Breast epithelium (tissue), 4 donors: ENCODE measurements at places on chromosomes 1 and 21. TPM values are rescaled to one million over a fixed set of nuclear protein-coding genes. Genes with fewer than 3 reads are reported as not detected.

Gene TMEM9
- total RNA-seq: 48.3 TPM

Gene LCE4A
- total RNA-seq: not detected

Gene RGSL1
- total RNA-seq: not detected

Gene CELA2B
- not detected for total RNA-seq

Gene ADGRB2
- total RNA-seq: 2.9 TPM

DNA sequence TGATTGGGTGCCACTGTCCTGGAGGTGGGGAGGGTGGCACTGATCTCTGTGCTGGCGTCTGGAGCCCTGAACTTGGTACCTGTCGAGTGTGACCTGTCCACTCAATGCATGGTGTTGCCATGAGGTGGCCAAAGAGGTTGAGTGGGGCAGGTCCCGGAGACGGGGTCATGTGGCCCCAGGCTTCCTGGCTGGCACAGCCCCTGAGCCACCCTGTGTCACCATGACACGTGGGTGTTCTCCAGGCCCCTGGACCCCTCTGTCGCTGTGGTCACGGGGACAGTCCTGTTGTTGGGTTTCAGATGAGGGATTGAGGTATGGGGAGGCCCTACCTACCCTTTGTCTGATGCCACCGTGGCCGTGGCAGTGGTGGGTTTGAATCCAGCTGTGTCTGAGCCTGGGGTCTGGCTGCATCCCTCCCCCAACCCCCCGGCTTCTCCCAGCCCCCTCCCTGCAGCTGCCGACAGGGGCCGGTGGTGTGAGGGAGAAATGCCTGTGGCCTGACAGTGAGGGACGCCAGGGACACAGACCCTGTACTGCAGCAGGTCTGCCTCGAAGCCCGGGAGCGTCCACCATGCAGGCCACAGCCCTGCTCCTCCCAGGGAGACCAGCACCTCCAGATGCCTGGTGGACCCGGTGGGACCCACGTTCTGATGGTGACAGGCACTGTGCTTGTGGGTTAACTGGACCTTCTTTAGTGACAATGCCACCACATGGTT is 12.0 kb downstream of the TRPM2 start:
- no peaks in the 10 kb centered on the region for H3K27me3 ChIP-seq
- no peak overlapping the region for H3K27ac ChIP-seq
- no peaks in the 10 kb centered on the region for H3K36me3 ChIP-seq

DNA sequence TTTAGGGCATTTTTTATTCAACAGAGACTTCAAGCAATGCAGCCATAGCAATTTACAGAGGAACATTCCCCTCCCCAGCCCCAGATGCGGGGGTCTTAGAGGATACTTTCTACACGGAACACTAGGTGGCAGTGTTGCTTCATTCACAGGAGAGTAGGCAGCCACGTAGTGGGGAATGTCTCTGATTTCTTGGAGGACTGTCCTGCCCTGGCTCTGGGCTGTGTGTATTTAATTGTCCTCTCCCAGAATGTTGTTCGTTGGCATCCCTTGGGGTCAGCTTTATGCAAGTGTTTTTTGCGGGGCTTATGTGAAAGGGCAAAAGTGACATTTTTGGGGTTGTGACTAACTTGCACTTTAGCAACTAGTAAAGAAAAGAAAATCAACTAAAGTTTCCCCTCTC is 96.9 kb downstream of the PAPPA2 start:
- H3K27ac ChIP-seq: no peak overlapping the region
- H3K4me3 ChIP-seq: no peak overlapping the region
- H3K4me1 ChIP-seq: no peaks in the 10 kb centered on the region
- DNase-seq: no peak

GRCh38 chr1:22801761-22802160 is 91.1 kb downstream of the EPHB2 start:
- H3K27ac ChIP-seq: no peak overlapping the region
- DNase-seq: no peak
- H3K27me3 ChIP-seq: no peaks in the 10 kb centered on the region
- H3K4me1 ChIP-seq: no peaks in the 10 kb centered on the region
- no peaks in the 10 kb centered on the region for H3K36me3 ChIP-seq
- H3K4me3 ChIP-seq: no peak overlapping the region

- DNase-seq: no peak
- no peaks in the 10 kb centered on the region for H3K36me3 ChIP-seq
- H3K27me3 ChIP-seq: no peaks in the 10 kb centered on the region
- H3K4me3 ChIP-seq: no peak overlapping the region
- no peak overlapping the region for H3K27ac ChIP-seq
- no peaks in the 10 kb centered on the region for H3K4me1 ChIP-seq
These were observed 37.0 kb downstream of the VTCN1 start for GRCh38 chr1:117173691-117174090.

GRCh38 chr1:23035823-23036452 is 16.7 kb downstream of the KDM1A start:
- H3K36me3 ChIP-seq: no peaks in the 10 kb centered on the region
- H3K27ac ChIP-seq: no peak overlapping the region
- no peak overlapping the region for H3K4me3 ChIP-seq

- H3K27ac ChIP-seq: no peak overlapping the region
- H3K4me3 ChIP-seq: no peak overlapping the region
- H3K4me1 ChIP-seq: no peaks in the 10 kb centered on the region
- no peaks in the 10 kb centered on the region for H3K27me3 ChIP-seq
- H3K36me3 ChIP-seq: no peaks in the 10 kb centered on the region
These were observed 862.8 kb downstream of the KCNT2 start for GRCh38 chr1:195745189-195746010.

DNA sequence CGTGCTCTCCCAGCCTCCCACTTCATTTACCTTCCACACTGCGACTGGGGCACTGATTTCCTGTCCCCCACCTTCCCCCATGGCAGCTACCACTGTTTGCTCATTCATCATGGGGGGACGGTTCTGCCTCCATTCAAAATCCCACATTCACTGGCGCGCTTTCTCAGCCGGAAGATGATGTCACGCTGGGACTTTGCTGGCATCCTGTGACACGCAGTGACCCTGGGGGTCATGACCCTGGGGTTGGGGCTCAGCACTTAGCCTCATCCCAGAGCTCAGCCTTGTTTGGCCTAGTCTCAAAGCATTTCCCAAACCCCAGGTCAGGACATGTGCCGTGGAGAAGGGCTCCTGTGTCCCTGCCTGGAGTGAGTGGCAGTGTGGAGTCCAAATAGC is 582 bp upstream of the KCNAB2 start:
- H3K27me3 ChIP-seq: no peaks in the 10 kb centered on the region
- DNase-seq: no peak
- no peak overlapping the region for H3K27ac ChIP-seq
- H3K4me1 ChIP-seq: no peaks in the 10 kb centered on the region
- no peaks in the 10 kb centered on the region for H3K36me3 ChIP-seq
- no peak overlapping the region for H3K4me3 ChIP-seq

DNA sequence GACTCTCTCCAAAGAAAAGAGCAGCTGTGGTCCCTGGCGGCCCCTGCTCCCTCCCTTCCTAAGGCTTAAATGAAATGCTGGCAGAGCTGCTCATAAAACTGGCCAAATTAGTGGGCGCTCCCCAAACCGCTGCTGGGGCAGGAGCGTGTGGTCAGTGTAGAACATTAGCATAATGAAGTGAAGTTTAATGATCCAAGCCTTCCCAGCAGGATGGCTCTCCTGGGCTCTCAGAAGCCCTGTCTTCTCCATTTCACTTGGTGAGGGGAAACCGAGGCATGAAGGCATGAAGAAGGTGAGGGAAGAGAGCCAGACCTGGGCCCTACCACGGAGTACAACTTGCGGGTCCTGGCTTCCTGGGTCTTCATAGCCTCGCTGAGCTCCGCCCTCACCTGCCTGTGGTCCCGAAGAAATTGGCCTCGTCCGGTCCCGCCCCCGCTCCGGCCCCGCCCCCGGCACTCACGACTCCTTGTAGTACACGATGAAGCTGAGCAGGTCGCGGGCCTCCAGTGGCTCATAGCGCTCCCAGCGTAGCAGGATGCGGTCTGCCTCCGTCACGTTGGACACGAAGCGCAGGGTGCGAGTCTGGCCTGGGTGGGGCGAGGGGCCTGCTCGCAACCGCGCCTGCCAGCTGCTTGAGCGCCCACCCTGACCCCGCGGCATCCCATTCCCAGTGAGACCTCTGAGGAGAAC is 10.3 kb downstream of the INSRR start:
- peaks cover 29% of the 10 kb centered on the region for H3K27me3 ChIP-seq
- H3K36me3 ChIP-seq: no peaks in the 10 kb centered on the region
- H3K4me1 ChIP-seq: no peaks in the 10 kb centered on the region
- peak overlapping the region; percentile 35 for H3K4me3 ChIP-seq
- no peak for DNase-seq
- H3K27ac ChIP-seq: no peak overlapping the region

DNA sequence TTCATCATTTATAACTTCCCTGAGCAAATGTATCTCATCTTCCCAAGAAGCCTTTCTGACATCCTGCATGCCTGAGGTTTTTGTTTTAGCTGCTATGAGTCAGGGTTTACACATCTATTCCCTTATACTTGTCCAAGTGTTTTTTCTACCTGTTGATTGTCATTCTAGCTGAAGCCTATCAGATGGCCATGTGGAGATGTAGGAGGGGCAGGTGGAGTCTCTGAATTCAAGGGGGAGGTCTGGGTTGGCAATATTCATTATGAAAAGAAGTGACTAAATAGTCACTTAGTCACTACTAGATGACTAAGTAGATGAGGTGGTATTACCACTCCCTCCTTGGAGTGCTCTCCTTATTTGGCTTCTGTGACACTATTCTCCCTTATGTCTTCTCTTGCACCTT is 52.4 kb downstream of the XCL1 start:
- H3K4me3 ChIP-seq: no peak overlapping the region
- H3K27me3 ChIP-seq: no peaks in the 10 kb centered on the region
- H3K36me3 ChIP-seq: no peaks in the 10 kb centered on the region
- no peak overlapping the region for H3K27ac ChIP-seq

- no peaks in the 10 kb centered on the region for H3K36me3 ChIP-seq
- peak overlapping the region; percentile 21 for H3K27ac ChIP-seq
- no peaks in the 10 kb centered on the region for H3K27me3 ChIP-seq
- DNase-seq: no peak
- peaks cover 5% of the 10 kb centered on the region for H3K4me1 ChIP-seq
These were observed 64.1 kb upstream of the ACOT11 start for GRCh38 chr1:54483875-54484437.
